CD4-positive, alpha-beta T cell treated with Interleukin-6 for 4 hours (primary cell): ENCODE measurements at places on chromosomes 2 and 18.

DNA sequence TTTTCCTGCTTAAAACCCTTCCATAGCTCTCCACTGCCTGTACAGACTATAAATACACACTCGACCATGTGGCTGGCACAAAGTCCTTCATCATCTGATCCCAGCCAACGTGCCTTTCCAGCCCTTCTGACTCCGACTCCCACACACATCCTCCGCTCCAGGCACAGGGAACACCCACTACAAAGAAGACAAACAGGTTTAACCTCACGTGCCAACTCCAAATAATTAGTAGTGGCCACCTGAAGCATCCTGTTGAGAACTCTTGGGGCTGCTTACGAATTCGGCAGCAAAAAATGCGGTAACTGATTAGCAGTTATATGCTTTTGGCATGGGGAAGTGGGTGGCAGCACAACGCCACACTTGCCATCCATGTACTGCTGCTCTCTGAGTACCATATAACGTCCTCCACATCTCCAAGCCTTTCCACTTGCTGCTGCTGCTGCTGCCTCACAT is 12.1 kb downstream of the SPIRE1 start:
- no peak for DNase-seq

GRCh38 chr2:106095478-106096298 is 98.4 kb downstream of the UXS1 start:
- DNase-seq, result peak; percentile 94

- DNase-seq, result no peak
These were observed 405.7 kb downstream of the FBXO15 start for GRCh38 chr18:73741946-73742345.

DNA sequence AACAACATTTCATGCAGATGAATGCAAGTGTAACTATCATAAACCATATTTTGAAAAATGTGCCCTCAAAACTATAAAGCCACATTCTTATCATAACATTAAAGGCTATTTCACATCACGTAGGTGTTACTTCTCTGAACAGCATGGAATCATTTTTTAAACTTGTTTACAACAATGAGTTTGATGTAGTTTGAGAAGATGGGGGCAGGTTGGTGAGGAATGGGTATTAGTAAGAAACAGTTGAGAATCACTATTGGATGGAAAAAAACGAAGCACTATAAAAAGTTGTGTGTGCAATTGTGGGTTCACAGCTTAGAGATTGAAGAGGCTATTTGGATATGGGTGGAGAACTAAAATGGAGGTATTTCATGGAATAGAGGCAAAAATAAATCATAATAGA is 569.1 kb downstream of the ARHGAP15 start:
- no peak for DNase-seq

- DNase-seq, result no peak
These were observed 499.6 kb upstream of the ACVR2A start for GRCh38 chr2:147345246-147345645.

- DNase-seq, result no peak
These were observed 761.6 kb downstream of the DSC3 start for GRCh38 chr18:30280861-30281470.

DNA sequence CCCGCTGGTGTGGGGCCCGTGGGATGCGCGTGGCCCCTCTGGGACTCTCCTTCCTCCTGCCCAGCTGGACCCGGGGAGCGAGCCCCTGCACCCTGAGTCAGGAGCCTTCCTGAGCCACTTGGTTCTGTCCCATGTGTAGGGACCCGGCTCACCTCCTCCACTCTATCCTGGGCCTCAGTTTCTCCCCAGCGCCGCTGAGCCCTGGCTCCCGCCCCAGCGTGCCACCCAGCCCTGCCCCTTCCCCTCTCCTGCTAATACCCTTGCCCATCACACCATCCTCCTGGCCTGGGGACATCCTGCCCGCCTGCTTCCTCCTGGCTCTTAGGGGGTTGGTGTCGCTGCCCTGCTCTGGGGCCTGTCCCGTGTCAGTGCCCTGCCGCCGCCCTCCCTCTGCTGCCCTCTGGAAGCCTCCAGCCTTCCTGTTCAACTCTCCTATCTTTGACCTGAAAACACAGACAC is 24.8 kb downstream of the GPC1 start:
- DNase-seq, result no peak

DNA sequence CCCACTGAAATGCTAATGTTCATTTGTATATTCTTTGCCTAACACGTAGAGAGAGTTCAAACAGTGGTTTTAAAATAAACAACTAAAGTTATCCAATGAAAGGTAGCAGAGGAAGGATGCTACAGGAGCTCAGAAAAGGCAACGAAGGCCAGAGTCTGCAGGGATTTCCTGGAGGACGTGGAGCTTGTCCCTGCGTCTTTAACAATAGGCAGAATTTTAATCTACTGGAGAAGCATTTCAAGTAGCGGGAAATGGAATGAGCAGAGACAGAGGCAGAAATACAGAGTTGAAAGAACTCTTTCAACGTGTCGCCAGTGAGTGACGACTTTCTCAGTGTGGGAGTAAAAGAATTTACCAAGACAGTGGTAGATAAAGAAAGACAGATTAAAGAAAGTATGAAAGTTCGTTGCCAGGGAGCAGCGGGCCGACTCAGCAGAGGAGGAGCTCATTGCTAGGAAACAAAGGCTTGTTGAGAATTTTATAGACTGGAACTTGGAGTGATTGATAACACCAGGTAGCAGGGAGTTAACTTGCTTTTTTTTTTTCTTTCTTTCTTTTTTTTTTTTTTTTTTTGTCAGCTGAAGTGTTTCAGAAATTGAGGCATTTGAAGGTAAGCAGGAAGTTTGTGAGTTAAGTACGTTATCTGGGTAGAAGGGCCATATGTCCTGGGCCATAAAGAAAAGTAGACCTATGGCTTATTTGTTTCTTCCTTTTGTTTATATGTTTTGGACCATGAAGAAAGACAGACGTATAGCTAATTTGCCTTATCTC is 625 bp upstream of the NBAS start:
- DNase-seq, result peak; percentile 21

DNA sequence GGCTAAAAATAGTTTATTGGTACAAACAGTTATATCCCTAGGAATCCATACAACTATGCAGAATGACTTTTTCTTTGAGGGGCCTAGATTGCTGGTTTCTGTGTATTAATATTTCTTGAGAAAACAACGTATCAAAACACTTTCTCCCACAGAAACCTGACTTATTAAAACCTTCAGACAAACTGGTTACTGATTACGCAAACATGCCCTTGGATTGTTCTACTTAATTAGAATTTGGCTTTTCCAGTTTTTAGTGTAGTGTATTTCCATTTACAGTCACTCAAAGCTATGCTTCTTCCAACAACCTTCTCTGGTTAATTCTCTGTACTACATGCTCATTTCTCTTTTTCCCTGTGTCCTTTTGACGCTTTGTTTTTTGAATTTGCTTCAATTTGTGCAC is 20.0 kb downstream of the VAPA start:
- DNase-seq, result no peak

DNA sequence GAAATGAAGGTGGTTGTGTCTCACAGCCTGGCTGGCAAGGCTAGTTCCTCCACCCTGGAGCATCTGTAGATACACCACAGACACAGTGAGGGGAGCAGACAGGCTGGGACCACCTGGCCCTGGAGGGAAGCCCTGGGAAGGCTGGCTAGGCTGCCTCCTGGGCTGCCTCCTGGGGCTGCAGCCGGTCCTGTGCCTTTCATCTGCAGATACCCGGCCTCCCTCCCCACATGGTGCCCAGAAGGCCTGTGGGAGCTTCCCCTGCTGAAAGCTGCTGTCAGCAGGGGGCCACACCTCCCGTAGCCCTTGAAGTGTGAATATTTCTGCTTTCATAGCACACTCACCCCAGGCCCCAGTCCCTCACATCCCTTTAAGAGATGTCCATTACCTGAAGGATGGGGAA is 37.6 kb downstream of the SDC1 start:
- DNase-seq, result no peak

DNA sequence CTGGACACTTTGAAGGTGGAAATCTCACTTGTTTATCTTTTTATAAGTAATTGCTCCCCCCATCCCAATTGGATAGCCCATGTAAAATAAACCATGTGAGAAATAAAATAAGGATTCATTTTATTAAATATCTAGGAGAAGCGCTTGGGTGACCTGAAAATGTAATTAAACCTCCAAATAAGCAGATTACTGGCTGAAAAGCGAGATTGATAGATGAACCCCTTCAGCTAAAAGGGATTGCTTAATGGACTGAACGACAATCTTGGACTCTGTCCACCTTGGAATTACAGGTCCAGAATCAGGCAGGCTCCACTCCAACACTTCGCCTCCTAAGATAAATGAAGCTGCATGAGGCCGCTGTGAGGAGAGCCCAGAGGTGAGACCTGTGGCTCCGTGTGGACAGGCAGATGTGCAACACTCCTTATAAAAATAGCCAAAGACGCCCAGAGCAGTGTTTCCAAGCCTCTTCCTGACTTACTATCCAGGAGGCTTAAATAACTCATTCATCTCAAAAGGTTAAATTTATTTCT is 441.5 kb downstream of the MTX2 start:
- DNase-seq, result no peak

GRCh38 chr2:33137331-33137730 is 190.6 kb downstream of the LTBP1 start:
- DNase-seq, result no peak

DNA sequence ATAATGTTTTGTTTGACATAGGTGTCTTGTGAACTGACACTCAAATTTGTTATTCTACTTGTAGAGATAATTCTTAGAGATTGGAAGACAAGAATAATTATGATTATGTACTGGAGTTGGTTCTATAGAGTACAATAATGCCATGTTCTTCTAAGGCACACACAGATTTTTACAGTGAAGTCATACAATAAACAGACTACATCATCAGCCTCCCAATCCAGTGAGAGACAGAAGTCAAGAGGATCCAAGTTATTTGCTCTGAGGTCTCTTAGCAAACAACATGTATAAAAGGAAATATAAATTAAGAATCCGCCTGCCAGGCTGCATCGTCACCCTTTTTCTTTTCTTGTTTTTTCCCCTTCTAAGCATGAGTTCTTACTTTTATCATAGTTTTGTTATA is 613.5 kb upstream of the SETBP1 start:
- no peak for DNase-seq

DNA sequence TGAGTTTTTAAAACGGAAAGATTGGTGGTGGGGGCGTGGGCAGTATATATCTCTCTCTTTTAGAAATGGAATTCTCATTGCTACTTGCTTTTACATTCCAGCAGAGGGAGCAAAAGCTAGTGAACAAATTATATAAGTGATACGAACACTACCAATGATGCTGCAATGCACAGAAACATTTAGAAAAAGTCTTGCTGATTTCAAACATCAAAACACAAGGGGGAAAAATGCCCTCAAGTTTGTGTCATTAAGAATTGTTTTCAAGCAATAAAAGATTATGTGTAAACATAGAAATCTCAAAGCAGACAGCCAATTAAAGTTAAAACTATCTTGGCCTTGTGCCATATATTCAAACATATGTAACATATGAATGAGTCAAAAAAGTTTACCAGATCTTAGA is 296.3 kb upstream of the KCNJ3 start:
- DNase-seq, result no peak

DNA sequence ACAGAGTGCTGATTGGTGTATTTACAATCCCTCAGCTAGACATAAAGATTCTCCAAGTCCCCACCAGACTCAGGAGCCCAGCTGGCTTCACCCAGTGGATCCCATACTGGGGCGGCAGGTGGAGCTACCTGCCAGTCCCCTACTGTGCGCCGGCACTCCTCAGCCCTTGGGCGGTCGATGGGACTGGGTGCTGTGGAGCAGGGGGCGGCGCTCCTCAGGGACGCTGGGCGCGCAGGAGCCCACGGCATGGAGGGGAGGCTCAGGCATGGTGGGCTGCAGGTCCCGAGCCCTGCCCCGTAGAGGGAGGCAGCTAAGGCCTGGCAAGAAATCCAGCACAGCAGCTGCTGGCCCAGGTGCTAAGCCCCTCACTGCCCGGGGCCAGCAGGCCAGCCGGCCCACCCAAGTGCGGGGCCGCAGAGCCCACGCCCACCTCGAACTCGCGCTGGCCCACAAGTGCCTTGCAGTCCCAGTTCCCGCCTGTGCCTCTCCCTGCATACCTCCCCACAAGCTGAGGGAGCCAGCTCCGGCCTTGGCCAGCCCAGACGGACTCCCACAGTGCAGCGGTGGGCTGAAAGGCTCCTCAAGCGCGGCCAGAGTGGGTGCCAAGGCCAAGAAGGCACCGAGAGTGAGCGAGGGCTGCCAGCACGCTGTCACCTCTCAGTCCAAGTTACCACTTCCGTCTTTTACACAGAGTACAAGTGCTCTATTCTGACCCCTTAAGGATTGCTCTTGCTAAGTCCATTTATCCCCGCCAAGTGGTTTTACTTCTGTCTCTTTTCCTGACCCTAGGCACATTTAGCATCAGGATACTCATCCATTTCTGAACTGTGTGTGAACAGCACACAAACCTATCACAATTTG is 1.7 kb upstream of the RPE start:
- no peak for DNase-seq

- no peak for DNase-seq
These were observed 94.9 kb downstream of the MGAT5 start for GRCh38 chr2:134348760-134349159.

GRCh38 chr2:129720761-129721160 is 258.7 kb upstream of the RAB6C start:
- DNase-seq, result no peak

DNA sequence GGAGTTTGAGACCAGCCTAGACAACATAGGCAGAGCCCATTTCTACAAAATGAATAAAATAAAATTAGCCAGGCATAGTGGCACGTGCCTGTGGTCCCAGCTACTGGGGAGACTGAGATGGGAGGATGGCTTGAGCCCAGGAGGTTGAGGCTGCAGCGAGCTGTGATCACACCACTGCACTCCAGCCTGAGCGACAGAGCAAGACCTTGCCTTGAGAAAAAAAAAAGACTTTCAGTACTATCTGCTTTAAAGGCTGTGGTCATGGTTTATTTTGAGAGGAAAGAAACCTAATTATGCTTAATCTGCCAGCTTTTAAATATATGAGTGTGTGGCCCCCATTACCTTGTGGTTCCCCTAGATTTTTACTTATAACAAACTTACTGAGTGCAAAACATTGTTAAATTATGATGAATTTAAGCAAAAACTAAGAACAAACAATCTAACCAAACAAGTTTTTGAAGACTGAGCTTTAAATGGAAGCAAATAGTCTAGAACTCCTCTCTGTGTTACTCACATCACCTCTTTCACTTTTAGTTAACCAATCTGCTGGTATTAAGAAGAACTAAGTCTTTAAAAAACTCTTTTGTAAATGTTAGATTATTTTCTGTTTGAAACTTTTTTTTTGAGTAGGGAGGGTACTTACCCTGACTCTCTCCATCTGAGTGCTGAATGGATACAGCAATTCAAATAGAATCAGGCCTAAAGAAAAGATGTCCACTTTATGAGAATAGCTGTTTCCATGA is 65.4 kb downstream of the EIF2AK3 start:
- no peak for DNase-seq

GRCh38 chr18:59094569-59094968 is 45.1 kb upstream of the SEC11C start:
- DNase-seq, result no peak
